ENCODE measurements at places on chromosomes 7 and 10.

GRCh38 chr10:113997428-113997827, 46.2 kb upstream of the ADRB1 start:
- DNase-seq: no peak

DNA sequence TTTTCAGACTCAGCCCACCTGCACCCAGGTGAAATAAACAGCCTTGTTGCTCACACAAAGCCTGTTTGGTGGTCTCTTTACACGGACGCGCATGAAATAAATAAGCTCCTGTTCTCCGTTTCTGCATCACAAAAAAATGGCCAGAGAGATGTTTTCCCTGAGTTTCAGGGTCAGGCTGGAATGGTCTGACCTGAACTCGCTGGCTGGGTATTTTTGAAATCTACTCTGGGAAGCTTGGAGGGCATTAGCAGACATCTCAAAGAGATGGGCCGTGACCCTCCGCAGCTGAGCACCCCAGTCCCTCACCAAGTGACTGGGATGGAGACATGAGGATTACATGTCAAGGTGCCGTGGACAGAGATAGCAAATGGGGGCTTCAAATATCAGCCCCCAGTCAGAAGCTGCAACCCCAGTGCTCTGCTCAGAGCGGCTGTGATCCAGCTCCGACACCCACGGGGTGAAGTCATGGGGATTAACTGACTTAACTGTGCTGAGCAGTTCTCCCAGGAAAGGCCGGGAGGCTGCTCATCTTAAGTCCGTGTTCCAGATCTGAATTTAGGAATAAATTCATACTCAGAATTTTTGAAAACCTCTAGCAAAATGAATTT, 22.3 kb downstream of the CALML5 start:
- no peak for DNase-seq

- no peak for DNase-seq
Measured at GRCh38 chr7:42272793-42273665, 36.0 kb upstream of the GLI3 start.

DNA sequence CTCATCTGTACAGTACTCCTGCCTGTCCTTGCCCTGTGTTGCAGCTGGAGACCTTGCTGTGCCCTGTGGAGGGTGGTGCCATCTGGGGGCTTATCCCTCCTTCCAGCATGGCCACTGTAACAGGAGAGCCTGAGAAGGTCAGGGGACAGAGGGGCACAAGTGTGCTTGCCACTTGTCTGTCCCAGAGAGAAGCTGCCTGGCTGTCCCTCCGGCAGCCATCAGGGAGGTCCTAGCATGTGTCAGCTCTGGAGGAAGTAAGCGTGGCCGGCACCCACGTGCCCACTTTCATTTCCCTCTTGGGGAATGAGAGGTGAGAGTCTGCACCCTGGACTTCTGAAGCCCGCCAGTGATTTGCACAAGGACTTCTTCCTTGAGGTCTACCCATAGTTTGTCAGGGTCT, 97.0 kb upstream of the PPIF start:
- DNase-seq: no peak

- DNase-seq: no peak
Measured at GRCh38 chr10:43682956-43683355, 34.3 kb upstream of the ZNF32 start.

DNA sequence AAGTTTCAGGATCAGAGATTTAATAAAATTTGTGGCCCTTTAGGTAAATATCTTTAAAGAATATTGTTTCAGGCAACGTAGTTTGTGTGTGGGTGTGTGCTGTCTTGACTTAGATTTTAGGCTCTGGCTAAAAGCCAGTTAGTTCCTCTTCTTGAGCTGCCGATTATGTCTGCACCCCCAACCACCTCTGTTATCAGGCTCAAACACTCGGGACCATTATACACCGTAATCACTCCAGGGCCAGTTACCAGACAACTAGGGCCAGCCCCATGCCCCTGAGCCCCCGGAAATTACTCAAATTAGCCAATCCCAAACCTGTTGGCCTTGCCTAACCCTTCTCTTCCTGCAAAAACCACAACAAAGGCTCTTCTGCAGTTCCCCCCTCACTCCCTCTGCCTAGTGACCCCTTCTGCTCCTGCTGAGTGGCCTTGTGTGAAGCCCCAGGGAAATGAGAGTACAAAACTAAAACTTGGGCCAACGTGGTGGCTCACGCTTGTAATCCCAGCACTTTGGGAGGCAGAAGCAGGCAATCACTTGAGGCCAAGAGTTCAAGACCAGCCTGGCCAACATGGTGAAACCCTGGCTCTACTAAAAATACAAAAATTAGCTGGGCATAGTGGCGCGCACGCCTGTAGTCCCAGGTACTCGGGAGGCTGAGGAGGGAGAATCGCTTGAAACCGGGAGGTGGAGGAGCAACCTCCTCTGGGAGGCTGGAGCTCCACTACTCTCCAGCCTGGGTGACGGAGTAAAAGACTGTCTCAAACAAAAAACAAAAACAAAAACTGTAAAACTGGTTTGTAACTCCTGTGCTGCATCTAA, 9.2 kb upstream of the HNRNPF start:
- no peak for DNase-seq

DNA sequence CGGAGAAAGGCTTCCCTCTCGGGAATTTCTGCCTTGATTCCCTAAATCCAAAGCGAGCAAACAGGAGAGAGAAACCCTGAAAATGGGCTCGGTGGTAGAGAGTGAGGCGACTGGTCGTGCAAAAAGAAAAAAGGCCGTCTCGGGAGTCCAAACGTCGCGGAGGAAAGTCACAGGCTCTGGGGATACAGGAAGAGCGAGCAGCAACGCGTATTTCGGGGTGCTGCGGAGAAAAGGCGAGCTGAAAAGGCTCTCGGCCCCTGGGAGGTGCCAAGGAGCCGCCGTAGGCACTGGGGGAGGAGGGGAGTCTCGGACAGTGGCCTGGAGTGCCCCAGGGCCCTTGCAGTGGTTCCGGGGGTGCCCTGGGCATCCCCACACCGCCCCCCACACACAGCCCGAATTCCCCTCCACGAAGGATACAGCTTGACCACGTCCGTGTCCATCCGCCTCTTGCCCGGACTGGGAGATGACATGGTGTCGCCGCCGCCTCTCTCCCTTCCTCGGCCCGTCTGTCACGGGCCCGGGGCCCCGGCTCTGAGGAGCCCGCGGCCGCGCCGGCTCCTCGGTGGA, 591 bp downstream of the UBE2H start:
- no peak for DNase-seq

DNA sequence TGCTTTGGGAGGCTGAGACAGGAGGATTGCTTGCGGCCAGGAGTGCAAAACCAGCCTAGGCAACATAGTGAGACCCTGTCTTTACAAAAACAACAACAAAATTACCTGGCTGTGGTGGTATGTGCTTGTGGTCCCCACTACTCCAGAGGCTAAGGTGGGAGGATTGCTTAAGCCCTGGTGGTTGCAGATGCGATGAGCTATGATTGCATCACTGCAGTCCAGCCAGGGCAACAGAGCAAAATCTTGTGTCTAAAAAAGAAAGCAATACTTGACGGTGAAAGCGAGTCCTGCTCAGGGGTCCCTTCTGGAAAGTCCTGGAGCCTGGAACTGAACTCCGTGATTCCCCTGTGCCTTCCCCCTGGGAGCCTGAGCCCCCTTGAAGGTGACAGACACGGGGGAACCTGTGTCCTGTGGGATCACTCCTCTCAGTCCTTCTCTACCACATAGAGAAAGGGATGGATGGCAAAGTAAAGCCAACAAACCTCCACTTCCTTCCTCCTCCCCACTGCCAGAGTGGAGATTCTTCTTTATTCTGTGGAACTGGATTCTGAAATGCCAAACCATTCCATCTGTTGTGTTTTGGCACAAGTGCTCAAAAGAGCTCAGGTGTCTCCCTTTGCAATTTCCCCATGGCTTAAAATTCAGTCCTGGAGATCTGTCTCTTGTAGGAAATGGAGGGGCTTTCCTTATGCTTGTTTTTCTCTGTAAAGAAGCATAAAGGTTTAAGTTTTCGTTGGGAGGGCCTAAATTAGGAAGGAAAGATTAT, 50.6 kb downstream of the KIAA1217 start:
- DNase-seq: no peak

GRCh38 chr10:2478656-2479055, 588.7 kb upstream of the PFKP start:
- DNase-seq: no peak

- DNase-seq: no peak
Measured at GRCh38 chr7:20650782-20651181, 35.3 kb downstream of the ABCB5 start.

DNA sequence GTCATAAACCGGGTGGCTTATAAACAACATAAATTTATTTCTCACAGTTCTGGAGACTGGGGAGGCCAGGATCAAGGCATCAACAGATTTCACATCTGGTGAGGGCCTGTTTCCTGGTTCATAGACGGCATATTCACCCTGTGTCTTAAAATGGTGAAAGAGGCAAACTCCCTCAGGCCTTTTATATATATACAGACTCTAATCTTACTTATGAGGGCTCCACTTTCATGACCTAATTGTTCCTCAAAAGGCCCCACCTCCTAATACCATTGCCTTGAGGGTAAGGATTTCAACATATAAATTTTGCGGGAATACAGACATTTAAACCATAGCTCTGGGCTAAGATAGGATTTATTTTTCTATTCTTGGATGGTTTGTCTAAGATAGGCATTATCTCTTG, 187.2 kb downstream of the PPP1R3A start:
- DNase-seq: no peak

Measured in stimulated activated CD8-positive, alpha-beta memory T cell treated with anti-CD3 and anti-CD28 coated beads, Interleukin-7, amount 100 ng/mL, for 48 hours (primary cell).